ENCODE measurements at places on chromosomes 7 and 10.
A peak's percentile ranks its signal among the peaks of the same experiment; 100 is the strongest.

DNA sequence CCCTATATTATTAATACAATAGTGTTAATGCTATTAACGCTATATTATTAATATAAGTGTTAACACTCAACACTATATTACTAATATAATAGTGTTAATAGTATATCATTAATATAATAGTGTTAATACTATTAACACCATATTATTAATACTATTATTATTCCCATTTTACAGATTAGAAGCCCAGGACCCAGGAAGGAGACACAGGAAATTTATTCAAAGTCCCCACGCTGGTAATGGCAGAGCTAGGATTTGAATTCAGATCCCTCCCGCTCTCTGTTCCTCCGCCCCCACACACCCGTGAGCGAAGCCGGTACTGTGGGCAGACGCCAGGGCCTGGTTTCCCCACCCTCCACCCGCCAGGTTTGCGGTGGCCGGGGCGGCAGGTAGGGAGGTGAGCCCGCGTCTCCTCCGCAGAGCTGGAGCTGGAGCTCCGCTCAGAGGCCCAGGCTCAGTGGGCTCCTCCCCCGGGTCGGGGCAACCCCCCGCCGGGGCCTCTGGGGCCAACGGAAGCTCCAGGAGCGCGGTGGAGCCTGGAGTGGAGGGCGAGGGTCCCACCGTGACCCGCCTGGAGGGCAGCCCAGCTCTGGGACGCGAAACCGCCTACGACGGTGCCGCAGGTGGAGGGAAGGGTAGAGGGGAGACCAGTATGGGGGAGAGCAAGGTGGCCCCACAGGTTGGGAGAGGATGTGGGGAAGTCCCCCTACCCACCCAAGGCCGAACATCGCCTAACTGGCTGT, at the start of gene TMEM225B:
TSS of gene TMEM225B (plus strand) at position 506 of the 740 bp plus-strand sequence. CDS start 6,122 bp downstream, outside the sequence.
- no peak for DNase-seq

DNA sequence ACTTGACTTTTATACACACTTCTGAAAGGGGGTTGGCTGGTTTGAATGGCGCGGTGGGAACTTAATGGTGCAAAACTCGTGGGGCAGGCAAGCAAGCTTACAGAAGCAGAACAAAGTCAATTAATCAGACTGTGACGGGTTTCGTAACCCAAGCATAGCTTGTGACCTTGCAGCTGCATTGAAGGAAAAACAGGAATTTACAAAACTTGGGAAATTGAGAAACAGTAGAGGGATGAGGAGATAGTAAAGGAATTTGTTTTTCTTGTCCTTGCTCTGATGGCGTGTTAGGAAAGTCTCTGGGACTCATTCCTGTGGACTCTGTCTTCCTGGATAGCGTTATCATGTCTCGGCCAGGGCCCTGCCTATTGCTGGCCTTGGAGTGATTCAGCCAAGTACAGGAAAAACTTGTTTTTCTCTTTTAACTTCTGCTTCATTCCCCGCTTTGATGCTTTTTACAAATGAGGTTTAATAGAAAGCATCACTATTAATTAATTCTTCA, 220.0 kb upstream of the KCND2 start:
- DNase-seq = no peak

GRCh38 chr10:123166618-123167017, 12.4 kb downstream of the BUB3 start:
- no peak for DNase-seq

GRCh38 chr10:123855008-123855684, 36.5 kb downstream of the CPXM2 start:
- no peak for DNase-seq

DNA sequence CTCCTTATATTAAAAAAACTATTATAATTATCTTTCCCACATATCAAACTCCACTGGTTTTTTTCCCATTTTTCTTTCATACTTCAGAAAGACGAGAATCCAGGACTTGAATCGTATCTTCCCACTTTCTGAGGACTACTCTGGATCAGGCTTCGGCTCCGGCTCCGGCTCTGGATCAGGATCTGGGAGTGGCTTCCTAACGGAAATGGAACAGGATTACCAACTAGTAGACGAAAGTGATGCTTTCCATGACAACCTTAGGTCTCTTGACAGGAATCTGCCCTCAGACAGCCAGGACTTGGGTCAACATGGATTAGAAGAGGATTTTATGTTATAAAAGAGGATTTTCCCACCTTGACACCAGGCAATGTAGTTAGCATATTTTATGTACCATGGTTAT, 15.9 kb downstream of the SRGN start:
- no peak for DNase-seq

GRCh38 chr10:111766464-111766863, 417.1 kb downstream of the GPAM start:
- DNase-seq = no peak

- DNase-seq = no peak
These were observed 36.7 kb downstream of the CDK6 start for GRCh38 chr7:92799446-92800211.

DNA sequence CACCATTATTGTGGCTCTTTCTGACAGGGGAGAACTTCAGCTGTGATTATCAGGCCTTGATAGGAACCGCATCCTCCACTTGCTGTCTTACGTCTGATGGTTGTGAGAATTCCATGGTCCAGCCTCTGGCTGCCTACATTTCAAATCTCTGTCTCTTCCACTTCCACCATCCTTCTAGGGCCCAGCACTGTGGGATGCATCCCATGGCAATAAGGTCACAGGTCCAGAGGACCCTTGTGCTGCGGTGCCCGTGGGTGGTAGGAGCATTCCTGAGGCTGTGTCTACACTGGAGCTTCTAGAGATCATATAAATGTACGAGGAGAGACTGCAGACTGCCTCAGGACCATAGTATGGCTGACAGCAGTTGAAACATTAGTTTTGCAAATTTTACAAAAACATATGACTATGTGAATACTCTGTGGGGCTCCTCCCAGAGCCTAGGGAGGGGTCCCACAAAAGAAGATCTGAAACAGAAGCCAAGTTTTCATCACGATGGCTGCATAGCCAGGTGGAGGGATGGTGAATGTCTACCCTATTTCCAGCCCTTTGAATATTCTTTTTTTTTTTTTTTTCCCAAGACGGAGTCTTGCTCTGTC, 11.8 kb downstream of the CALML3 start:
- DNase-seq = no peak

GRCh38 chr10:5317547-5318107, 47.1 kb upstream of the UCN3 start:
- DNase-seq = no peak

GRCh38 chr10:23918090-23918723, 290.7 kb upstream of the KIAA1217 start:
- DNase-seq = no peak

- no peak for DNase-seq
These were observed 6.1 kb downstream of the COL1A2 start for GRCh38 chr7:94400643-94401427.

- DNase-seq = peak; percentile 14
These were observed 33.6 kb downstream of the ZNF22 start for GRCh38 chr10:45034301-45034700.

- DNase-seq = no peak
These were observed 47.8 kb downstream of the ZFAND4 start for GRCh38 chr10:45624724-45625123.

DNA sequence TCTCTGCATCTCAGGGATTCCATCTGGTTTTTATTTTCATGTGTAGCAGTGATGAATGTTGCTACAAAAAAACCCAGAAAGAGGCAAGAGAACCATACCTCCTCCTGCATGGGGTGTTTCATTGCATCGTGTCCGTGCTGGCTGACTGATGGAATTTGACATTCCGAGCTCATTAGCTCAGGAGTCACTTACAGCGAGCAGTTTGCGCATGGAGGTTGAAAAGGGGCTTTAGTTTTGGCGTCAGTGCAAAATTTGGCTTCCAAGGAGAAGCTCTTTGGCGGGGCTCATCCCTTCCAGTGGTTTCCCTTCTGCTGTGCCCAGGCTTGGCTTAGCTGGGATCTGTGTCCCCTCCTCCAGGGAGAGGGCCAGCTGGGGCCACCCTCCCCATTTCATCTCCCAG, 25.8 kb downstream of the EMX2 start:
- DNase-seq = no peak

GRCh38 chr7:116455009-116455408, 44.5 kb upstream of the CAV2 start:
- DNase-seq = no peak

- DNase-seq = no peak
These were observed 6.7 kb upstream of the CREB5 start for GRCh38 chr7:28405662-28406061.

DNA sequence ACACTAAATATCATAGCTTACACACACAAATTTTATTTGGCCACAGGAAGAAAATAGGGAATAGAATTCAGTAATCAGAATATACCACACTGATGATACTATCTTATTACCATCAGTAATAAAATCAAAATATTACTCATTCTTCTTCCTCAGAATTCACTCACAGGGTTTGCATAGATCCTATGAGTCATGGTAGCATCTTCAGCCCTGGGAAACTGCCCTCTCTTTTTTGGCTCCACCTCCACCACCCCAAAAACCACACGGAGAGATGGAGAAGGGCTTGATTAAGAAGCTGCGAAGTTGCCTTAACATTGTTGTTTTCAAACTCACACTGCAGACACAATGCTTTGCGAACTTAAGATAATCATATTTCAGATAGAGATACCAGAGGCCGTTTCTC, 154.1 kb upstream of the AHR start:
- DNase-seq = no peak

DNA sequence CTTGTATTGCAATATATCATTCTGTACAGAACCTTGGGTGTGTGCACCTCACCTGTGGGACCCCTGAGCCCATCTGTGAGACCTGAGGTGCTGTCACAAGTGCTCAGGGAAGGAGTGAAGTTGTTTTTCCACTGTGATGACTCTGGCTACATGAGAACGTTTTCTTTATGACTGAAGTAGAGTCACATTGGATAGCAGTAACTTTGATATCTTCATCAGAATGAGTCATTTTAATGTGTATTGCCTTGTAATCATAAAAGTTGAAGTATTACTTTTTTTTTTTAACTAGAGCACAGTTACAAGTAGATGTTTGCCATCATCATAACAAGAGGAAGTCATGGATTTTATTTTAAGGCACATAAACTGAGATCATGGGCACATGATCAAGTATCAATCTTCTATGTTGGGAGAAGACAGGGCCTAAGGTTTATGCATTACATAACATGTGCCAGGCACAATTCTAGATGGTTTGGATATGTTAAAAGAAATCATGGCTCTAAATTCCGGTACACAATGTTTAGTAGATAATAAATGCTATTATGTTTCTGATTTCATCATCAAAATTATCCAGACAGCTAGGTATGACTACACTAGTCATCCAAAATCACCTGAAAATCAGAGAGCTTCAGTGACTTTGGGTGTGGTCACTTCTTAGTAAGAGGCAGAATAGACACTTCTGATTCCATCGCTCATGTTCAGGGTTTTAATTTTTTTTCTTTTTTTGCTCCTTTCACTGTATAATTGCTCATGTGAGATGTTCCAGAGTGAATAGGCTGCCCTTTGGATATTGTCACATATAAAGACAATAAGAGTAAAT, 82.7 kb upstream of the KLF6 start:
- no peak for DNase-seq

DNA sequence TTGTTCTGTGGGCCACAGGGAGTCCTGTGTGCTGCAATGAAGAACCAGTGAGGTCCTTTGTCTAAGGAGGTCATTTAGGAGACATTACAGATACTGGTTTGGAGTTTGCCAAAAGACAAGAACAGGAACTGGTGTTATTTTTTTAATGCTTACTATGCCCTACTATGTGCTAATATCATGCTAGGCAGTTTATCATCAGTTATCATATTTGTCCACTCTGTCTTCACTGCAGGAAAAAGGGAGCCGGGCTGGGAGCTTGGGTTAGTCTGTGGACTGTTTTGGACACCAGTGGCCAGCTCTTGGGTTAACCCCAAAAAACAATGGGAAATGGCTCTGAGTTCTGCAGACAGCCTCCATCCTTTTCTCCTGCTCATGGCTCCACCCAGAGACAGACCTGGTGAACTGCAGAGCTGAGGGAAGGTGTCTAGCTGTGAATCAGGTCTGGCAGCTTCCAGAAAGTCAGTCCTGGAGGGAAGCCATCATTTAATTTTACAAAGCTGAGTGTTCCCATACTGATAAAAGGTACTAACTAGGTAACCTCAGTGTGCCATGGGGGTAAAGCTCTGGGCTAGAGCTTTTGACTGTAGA, 101.2 kb upstream of the ZNF746 start:
- DNase-seq = peak; percentile 39

- no peak for DNase-seq
These were observed 2.3 kb downstream of the IGF2BP3 start for GRCh38 chr7:23467806-23468525.

DNA sequence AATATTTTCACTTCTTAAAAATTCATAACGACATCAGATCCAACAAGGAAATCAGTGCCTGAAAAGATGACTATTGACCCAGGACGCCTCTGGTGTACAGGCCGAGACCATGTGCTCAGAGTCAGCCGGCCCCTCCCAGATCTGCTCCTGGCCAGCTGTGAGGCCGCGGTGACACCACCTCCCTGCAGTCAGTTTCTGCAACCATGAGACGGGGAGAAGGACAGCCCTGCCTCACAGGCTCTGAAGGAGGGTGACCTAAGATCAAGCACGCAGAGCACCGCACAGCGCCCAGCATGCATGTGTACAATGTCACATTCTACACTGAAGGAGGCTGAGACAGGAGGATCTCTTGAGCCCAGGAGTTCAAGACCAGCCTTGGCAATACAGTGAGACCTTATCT, 2.6 kb upstream of the GPER1 start:
- no peak for DNase-seq

DNA sequence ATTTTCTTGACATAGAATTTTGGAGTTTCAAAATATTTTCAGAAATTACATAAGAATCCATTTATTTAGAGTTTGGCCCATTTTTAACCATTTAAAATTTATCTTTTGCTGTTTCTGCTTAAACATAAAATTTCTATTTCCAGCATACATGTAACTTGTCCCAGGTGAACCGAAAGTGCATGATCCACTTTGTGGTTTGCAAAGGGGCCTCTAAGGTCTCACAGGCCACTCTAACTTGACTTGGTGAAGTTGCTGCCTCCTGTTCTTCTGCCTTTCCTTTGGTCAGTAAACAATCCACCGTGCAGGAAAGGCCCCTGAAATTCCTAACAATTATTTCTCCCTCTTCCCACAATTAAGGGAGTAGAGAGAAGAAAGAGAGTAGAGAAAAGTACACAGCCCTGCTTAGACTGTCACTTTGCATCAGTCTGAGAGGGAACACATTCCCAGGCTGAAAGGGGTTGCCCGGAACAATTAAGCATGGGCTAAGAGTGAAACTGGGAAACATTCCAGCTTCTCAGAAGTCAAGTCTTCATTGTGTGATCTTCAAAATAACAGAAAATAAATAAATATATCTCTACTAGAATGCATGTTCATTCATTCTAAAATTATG, 79.5 kb upstream of the SEMA3A start:
- DNase-seq = peak; percentile 13

- DNase-seq = no peak
These were observed 13.8 kb downstream of the TAF3 start for GRCh38 chr10:7832060-7832459.

DNA sequence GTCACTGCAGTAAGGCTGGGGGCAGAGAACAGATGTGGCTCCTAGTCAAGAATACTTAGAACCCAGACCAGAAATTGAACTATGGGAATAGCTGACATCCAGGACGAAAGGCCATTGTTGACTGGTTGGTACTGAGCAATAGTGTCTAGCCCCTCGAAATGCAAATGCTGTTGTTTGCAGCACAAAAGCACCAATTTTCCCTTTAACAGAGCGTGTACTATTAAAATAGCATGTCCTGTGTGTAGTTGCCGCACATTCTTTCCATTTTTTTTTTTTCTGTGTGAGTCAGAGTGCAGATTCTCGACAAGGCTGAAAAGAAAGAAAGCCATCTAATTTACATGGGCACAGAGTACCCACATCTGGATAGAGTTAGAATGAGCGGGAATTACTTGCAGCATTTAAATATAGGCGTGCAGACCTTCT, 302.4 kb downstream of the PTEN start:
- no peak for DNase-seq

- no peak for DNase-seq
These were observed 1.3 kb downstream of the LSM8 start for GRCh38 chr7:118185163-118185860.
